ENCODE measurements at places on chromosomes 4 and X.

DNA sequence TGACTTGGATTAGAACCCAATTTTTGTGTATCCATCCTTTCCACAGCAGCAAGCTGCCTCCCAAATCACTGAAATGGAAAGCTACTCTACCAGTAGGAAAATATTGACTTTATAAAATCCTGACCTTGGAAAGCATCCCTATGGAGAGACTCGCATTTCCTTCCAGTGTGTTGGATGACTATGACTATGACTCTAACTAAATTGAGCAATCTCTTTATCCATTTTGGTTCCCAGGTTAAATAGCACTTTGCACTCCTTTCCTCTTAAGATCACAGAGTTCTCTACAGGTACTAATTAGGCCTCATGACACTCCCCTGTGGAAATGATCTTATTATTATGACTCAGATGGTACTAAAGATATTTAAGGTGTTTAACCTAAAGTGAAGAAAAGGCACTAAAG lies 431.8 kb downstream of the PPARGC1A start:
- no peak for DNase-seq

GRCh38 chr4:107721436-107722100 lies 1.5 kb upstream of the PAPSS1 start:
- DNase-seq = peak; percentile 22

- DNase-seq = no peak
These were observed 7.5 kb downstream of the IL13RA1 start for GRCh38 chrX:118734909-118735308.

- DNase-seq = no peak
These were observed 213.1 kb upstream of the NOCT start for GRCh38 chr4:138802499-138802898.

DNA sequence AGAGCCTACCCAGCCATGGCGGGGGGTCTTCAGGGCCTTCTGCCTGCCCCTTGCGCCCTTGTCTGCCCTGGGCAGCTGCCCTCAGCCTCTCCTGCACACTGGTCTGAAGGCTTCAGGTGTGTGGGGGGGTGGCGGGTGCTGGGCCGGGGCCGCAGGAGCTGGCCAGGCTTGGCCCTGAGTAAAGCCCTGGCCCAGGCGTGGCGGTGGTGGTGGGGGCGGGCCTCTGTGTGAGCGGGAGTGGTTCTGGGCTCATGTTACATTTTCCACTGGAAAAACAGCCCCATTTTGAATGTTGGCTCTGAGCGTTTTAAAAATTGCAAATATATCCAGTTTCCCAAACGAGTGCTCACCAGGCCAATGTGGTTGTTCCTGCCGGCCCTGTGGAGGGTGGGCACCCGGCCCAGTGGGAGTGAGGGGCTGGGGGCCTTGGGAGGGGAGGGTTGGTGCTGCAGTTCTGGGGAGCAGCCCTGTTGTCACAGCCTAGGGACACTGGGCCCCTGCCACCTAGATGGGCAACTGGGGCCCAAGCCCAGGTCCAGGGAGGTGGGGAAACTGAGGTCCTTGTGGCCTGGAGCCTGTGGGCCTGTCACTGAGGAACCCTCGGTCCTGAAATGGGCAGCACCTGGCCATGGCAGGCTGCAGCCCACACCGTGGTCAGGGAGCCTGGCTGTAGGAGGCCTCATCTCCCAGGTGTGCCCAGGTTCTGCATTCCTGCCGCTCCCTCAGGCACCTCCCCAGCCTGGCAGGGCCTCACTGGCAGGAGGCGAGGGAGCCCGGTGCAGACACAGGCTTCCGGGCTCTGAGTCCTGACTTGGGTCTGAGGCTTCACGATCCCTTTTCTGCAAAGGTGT lies 28.3 kb downstream of the FGFRL1 start:
- DNase-seq = no peak

DNA sequence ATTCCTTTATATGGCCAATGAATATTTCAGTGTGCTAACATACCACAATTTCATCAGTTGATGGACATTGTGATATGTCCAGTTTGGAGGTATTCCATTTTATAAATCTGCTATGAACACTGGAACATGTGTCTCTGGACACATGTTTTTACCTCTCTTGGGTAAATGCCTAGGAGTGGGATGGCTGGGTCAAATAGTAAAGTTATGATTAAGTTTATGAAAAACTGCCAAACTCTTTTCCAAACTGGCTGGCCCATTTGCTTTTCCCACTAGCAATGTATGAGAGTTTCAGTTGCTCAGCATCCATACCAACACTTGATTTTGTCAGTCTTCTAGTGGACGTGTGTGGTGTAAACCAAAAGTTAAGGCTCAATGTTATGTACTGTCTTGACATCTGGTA lies 40.5 kb downstream of the CEP44 start:
- DNase-seq = no peak

- no peak for DNase-seq
These were observed 23.0 kb downstream of the FLNA start for GRCh38 chrX:154351183-154352011.

DNA sequence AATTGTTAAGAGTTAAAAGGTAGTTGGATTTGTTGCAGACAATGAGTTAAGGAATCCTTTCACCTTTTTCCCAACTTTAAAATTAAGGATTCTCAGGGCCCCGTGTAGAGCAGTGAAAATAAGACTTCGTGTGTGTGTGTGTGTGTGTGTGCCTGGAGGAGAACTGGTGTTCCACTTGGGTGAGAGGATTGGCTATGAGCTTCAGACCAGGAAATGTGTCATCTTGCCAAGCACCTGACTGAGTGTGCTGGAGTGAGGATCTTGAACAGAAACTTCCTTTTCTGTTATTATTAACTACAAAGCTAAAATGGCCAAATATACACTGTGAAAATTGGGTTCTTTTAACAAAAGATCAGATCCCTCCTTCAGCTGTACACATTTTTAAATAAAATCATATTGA lies 113.1 kb upstream of the VCX2 start:
- DNase-seq = no peak

GRCh38 chr4:142645475-142646108 lies 200.5 kb downstream of the INPP4B start:
- no peak for DNase-seq

DNA sequence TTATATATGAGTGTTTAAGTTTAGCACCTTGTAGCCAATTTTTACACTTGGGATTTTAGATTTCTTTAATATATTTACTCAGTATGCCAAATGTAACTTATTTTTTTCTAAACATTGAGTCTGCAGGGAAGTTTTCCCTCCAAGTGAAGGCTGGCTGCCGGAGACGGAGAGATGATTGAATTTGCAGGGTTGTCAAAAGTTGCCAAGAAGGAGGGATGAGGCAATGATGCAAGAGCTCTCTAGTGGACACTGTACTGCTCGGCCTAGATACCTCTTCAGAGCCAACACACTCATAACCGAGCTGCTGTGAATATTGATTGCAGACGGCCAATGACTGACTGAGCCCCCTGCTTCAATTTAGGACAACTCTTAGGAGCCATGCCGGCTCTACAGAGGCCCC lies 318.6 kb upstream of the CASK start:
- no peak for DNase-seq

- DNase-seq = no peak
These were observed 38.6 kb downstream of the AR start for GRCh38 chrX:67582436-67582835.

- no peak for DNase-seq
These were observed 153.0 kb downstream of the DCLK2 start for GRCh38 chr4:150231107-150231770.

DNA sequence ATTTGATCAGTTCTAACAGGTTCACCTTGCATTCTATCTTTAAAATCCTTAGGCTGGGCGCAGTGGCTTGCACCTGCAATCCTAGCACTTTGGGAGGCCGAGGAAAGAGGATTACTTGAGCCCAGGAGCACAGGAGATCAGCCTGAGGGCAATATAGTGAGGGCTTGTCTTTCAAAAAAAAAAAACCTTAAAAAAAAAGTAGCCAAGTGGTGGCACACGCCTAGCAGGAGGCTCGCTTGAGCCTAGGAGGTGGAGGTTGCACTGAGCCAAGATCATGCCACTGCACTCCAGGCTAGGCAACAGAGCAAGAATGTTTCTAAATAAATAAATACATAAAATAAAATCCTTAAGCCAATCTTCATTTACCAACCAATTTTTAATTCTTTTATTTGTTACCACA lies 75.6 kb downstream of the PRSS12 start:
- no peak for DNase-seq

DNA sequence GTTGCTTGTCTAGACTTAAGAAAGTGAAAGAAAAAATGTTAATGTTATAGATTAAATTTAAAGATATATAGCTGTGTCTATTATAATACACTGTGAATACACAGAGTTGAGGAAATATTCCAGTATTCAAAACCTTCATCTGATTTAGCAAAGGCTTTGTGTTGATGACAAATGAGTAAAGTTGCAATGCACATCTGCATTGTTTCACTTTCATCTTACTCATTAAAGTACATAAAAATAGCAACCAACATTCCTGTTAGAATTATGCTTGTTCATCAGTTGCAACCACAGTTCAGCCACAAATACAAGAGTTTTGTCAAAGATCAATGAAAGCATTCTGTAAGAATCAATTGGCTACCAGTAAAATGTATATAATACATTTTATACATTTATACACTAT lies 346.4 kb upstream of the SLC7A11 start:
- DNase-seq = no peak

DNA sequence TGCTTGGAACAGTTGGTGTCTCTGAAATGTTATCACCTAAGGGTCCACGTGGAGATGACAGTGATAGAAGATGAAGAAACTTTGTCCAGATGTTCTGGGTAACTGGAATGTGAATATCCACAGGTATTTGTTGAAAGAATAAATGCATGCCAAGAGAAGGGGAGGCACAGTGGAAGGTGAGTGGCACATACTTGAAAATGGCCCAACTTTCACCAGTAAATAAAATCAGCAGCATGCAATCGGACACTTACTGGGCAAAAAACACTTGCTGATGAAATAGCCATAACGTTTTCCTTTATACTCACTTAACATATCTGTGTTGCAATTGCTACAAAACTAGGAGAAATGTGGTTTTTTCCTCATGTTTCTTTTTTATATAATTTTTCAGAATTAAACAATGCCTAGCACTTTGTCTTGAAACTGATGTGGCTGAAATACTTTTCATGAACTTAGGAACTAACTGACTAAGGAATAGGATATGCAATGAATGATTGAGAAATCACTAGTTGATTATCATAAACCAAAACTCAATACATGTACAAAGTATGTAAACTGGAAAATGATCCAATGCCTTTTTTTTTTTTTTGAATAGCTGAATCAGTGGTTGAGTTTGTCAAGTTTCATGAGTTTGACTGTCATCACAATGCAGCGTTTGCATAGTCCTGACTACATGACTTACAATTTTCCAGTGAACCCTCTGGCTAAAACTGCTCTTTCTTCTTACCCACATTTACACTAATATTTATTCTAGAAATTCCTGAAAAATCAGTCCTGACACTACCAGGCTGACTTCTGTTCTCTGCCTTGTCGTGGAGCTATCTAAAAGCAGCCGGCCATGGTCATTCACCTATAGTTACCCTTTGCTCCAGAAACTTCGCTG lies 127.4 kb downstream of the CPE start:
- no peak for DNase-seq

- no peak for DNase-seq
These were observed 630.1 kb downstream of the STIM2 start for GRCh38 chr4:27490766-27491165.

DNA sequence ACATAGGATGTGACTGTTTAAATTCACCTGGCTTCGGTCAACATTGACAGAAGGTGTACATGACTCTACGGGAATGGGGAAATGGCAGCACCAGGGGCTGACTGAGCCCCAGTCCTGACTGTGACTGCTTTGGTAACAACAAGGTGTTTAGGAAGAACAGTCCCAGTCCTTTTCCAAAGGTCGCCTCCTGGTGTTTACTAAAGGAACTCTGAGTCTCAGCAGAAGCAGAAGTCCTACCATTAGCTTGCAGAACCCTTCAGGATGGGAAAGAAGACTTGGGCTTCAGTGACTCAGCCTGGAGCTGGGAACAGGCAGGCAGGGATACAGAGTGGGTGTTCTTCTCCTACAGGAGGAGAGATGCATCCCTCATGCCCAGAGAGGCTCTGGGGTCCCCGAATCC lies 103.3 kb downstream of the MGST2 start:
- DNase-seq = no peak

DNA sequence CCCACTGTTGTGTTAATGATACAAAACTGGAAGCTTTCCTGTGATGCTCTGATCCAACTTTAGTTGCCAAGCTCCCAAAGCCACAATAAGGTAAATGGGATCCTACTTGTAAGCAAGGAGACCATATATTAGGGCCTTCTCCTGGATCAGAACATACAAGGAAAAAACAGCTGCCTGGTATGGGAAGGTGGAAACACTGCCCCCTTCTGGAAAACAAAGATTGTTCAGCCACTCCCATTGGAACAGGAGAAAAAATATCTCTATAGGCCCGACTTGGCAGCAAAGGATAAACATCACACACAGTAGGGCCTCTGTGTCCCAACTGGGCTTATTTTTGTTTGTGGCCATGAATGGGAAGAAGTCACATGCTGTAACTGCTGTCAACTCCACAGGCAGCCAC lies 166.5 kb downstream of the TBX22 start:
- DNase-seq = no peak

- DNase-seq = no peak
These were observed 25.0 kb upstream of the GJB1 start for GRCh38 chrX:71198066-71198465.

DNA sequence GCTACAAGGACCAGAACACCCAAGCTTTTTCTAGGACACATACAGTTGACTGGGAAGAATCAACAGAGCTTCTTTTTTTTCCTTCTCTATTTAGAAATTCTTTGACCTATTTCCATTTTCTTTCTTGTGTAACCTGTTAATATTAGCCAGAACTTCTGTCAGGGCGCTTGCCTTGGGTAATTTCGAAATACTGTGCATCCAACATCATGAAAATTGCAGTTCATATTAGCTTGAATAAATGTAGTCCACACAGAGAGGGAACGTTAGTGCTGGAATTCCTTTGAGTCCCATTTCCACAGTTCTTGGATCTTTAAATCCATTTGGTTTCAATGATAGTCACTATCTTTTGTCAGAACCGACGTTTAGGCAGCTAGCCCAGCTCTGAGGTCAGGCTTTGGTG lies 141.8 kb downstream of the MXRA5 start:
- DNase-seq = no peak

DNA sequence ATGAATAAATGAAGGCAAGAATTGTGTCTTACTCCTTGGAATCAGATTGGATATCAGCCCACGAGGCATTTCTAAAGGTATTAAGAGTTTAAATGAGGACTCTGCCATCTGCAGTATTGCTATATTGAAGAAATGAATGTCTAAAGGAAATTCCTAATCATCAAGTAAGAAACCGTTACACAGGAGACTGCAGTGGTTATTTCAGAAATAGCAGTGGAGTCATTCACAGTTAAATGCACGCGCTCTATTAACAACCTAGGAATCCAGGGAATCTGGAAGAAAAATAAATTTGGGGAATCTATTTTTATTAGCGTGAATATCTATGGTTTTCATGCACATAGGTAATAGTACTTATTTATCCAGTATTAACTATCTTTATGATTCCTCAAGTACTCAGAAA lies 334.2 kb downstream of the TENM3 start:
- no peak for DNase-seq

- DNase-seq = no peak
These were observed 20.1 kb downstream of the ENPP6 start for GRCh38 chr4:184197536-184198082.

- no peak for DNase-seq
These were observed 604.8 kb downstream of the TRAM1L1 start for GRCh38 chr4:116480546-116480945.

GRCh38 chr4:89906777-89907521 lies 12.3 kb downstream of the MMRN1 start:
- DNase-seq = no peak

- DNase-seq = no peak
These were observed 9.8 kb downstream of the TMEM255A start for GRCh38 chrX:120301497-120301896.
